GM04503 (cell line): ENCODE measurements at places on chromosomes 13 and 19.

DNA sequence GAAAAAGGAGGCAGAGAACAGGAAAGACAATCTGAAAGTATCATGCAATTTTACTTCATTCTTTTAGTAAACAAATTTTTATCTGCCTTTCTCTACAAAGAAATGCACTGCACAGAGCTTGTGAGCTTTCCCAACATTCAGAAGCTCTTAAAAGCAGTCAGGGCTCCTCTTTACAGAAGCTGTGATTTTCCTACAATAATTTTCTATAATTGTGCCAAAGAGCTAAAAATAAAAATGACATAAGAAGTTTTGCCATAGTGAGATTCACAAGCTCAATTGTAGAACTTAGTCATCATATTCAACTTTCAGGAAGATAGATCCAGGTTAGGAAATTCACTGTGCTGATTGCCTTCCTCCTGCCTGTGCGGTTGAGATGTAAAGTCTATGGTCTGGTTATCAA lies 341.4 kb downstream of the PCDH9 start:
- DNase-seq = no peak

DNA sequence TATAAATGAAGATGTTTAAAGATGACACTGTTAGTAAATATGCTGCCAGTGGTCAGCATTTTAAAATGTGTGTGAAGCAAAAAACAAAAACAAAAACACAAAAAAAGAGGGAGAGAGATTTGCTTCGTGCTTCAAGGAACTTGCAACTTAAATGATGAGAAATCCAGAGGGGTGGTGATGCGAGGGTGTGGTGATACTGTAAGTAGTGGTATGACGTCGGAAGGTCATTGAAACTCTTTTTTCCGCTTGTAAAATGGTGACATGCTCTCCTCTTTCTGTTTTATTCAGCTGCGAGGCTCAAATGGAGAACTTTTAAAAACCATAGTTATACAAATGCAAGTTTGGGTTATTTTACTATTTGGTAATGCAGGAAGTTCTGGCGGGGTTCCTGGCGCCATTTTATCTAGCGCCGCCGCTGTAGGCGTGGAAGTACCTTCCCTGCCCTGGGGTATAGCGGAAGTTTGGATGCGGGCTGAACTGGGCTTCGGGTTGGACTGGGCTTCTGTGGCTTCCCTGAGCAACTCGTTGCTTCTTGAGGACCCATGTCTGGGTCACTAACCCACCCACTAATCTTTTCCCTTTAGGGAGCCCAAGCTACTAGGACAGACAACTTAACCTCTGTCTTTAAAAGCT lies 34.8 kb downstream of the DGKH start:
- DNase-seq = no peak

GRCh38 chr19:5974721-5975387 lies 3.1 kb downstream of the RANBP3 start:
- DNase-seq = no peak

- DNase-seq = no peak
Observed at GRCh38 chr13:93079294-93079693, 147.3 kb upstream of the GPC6 start.

GRCh38 chr19:1592024-1592754 lies 476 bp downstream of the MBD3 start:
- DNase-seq = peak; percentile 28

DNA sequence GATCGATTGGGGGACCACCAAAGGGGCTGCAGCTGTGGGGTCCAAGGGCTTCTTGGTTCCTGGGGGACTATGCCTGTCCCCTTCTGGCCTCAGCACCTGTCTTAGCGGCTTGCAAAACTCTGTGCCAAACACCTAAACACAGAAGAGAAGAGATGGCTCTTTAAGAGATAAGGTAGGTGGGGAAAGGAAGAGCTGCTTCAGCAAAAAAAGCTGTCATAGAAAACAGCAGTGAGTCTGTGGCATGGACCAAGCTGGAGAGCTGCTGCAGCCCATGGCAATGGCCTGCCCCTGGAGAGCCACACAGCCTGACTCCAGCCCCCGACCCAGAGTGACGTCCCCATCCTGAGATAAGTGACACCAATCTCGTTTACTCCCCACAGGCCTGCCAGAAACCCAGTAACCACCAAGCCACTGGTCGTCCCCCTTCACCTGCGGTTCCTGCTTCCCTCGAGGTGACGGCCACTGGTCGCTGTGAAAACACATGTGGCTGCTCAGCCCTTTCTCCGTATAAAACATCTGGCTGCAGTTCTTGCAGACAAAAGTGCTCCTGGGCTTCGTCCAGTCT lies 25.0 kb upstream of the NAPA start:
- no peak for DNase-seq

GRCh38 chr13:99351772-99352171 lies 44.6 kb upstream of the GPR183 start:
- DNase-seq = no peak

- no peak for DNase-seq
Observed at GRCh38 chr13:50126263-50126992, 111.2 kb downstream of the KCNRG start.

DNA sequence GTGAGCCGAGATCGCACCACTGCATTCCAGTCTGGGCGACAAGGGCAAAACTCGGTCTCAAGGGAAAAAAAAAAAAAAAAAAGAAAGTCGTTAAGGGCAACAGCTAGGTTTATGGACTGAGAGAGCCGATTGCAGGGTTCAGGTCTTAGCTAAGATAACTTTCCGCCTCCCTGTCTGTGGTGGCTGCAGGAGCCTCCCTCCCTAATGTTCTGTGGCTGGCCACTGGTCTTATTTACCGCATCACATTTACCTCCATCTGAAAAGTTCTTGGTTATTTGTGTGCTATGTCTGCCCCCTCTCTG lies 722 bp upstream of the CRTC1 start:
- DNase-seq = no peak

DNA sequence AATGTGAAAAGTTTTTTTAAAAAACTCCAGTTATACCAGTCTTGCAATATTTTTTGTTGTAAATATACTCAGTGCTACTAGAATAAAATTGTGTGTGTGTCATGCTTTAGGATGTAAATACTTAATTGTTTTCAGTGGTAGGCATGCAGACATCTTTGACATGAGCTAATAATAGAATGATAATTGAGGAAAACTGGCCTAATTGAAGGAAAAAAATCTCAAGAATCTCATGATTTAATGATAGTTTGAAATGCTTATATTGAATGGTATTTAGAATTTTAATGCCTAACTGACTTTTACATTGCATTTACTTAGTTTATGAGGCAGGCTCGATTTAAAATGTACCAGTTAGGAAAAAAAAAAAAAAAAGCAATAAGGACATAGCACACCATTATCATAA lies 3.2 kb upstream of the MAB21L1 start:
- DNase-seq = no peak

GRCh38 chr19:43779820-43780219 lies 953 bp downstream of the KCNN4 start:
- no peak for DNase-seq

DNA sequence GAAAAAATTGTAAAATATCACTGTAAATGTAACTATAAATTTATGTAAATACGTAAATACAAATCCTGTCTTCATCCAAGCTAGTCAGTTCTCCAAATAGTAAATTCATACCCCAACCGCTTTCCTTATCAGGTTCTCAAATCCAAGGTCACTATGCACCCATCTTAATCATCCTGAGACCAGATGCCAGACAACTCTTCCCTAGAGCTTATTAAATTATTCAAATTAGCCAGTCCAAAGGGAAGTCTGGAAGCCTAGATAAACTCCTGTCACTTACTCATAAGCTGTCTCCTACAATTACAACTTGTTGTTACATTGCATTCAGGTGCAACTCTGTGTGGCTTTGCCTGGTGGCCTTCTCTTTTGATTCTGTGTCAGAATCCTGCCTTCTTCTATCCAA lies 836.1 kb upstream of the PCDH20 start:
- no peak for DNase-seq

DNA sequence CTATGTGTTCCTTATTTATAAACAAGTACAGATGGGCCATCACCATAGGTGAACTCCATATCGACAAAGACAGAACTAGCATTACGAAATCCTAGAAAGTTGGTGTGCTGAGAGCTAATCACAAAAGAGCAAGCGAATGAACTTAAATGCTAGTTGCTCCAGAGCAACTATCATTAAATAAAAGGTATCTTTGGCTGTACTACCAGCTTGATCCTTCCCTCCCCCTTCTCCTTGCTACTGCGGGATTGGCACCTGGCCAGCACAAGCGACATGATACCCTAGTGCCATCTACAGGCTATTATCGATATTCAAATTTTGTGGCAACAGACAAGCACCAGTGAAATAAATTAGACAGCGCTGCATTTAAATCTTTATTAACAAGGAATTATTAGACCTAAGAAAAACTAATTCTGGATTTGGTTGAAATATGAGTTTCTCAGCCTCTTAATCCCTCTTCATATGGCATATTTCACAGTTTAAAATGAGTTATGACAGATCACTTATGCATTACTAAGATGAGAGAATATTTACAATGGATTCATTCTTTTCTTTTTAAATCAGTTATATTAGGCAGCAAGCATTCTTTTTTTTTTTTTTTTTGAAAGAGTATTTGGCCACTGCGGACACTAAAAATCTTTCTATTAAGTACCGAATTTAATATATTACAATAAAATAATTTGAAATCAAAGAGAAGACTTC lies 5.8 kb downstream of the PCDH9 start:
- no peak for DNase-seq

DNA sequence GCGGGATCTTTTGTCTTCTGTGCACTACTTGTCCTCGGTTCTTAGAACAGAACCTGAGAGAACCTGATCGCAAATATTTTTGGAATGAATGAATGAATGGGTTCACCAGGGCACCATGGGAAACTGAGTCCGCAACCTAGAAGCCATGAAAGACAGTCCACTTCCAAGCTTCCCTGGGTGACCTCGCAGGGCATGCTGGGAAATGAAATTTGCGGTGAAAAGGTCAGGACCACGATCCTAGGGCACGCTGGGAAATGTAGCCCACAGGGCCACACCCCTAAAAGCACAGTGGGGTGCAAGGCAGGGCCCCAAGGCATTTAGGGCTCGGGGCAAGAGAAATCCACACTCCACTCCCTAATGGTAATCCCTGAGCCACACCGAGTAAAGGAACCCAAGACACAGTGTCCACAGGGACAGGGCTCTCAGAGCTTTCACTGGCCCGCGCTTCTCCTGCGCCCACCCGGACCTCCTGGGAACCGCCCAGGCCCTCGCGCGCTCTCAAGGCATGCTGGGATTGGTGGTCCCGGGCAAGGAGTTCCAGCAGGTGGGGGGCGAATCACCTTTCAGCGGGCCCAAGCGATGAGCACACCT lies 1.1 kb upstream of the PPP1R12C start:
- no peak for DNase-seq

DNA sequence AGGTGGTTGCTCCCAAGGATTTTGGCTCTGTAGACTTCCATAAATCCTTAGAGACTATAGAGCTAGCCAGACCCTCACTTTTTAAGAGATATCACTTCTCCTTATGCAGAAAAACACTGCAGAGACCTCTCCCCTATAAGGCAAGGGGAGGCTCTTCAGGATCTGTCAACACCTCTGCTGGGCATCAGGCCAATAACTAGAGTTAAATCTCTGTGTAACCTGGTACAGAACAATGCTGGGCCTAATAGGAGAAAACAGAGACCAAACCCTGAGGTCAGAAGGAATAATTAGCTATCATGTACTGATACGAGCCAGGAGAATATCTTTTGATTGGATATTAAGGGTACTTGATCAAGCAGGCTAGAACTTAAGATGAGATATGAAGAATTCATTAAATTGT lies 358.5 kb downstream of the TBC1D4 start:
- no peak for DNase-seq

- no peak for DNase-seq
Observed at GRCh38 chr13:50400035-50400726, 384.9 kb downstream of the KCNRG start.

DNA sequence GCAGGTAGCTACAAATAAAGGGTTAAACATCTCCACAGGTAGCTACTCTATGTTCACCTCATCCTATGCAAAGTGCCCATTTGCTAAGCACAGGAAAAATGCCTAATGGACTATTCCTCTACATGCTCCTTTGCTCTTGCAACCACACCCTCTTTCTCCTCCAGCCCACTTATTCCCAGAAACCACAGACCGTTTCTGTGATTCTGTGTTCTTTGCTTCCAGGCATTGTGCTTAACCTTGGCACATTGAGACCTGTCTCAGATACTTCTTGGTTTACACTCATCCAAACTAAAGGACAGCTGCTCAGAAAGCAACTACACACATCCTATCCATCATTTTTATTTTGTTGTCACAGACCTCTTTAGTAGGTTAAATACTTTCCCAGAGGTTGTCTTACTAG lies 785.0 kb upstream of the MIR17HG start:
- DNase-seq = no peak

- no peak for DNase-seq
Observed at GRCh38 chr19:1655131-1655981, 2.9 kb upstream of the TCF3 start.

DNA sequence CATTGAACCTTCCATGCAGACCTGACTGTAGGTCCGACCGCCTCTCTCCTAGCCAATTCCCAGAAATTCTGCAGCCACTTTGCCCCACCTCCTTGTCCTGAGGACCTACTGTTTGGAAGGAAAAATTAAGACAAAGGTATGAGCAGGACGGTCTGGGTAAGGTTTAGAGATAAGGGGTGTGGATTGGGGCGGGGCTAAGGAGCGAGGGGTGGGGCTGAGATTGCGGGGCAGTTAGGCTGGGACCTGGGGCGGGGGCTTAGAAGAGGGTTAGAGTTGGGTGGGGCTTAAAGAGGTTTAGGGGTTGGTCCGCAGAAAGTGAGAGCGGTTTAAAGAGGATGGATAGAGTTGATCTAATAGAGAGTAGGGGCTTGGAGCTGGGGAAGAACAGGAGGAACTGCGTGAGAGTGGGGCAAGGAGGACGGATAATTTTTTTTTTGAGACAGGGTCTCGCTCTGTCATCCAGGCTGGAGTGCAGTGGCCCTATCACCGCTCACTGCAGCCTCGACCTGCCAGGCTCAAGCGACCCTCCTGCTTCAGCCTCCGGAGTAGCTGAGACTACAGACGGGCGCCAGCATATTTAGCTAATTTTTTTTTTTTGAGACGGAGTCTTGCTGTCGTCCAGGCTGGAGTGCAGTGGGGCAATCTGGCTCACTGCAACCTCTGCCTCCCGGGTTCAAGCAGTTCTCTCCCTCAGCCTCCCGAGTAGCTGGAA lies 1.7 kb upstream of the ZNF865 start:
- no peak for DNase-seq

DNA sequence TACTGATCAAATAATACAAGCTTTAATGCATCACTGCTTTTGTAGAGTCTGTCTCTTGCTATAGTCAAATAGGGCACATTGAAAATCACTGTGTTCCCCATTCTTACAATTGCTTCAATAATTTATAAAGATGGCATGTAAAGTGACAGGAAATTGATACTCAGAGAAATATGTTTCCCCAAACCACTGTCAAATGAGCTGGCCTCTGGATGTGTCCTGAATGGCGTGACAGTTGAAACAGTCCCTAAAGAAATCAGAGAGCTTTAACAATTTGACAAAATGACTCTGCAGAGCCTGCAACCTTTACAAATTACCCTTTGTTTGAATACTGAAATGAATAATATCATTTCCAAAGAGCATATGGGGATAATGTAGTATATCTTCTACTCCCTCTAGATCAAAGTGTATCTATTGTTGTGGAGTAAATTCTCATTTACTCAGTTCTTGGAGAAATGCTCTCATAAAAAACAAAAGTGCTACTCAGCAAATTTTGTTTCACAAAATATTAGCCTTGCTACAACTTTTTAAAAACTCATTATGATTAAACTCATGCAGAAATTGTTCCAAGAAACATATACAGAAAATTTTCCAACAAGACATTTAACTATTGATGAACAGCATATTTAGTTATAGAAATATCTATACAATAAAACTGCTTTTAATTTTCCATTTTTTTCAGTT lies 763.2 kb upstream of the SPRY2 start:
- no peak for DNase-seq

- peak; percentile 88 for DNase-seq
Observed at GRCh38 chr13:27403203-27403678, 21.2 kb upstream of the GTF3A start.

GRCh38 chr13:47955836-47956235 lies 45.2 kb downstream of the SUCLA2 start:
- no peak for DNase-seq
